ENCODE measurements at places on chromosomes 6 and 20. TPM values are rescaled to one million over a fixed set of nuclear protein-coding genes. Genes with fewer than 3 reads are reported as not detected.

GRCh38 chr20:43938932-43939761 is 24.5 kb downstream of the TOX2 start:
- H3K27me3 ChIP-seq = no peaks in the 10 kb centered on the region
- H3K27ac ChIP-seq = no peak overlapping the region
- H3K4me3 ChIP-seq = no peak overlapping the region
- DNase-seq = peak; percentile 86

DNA sequence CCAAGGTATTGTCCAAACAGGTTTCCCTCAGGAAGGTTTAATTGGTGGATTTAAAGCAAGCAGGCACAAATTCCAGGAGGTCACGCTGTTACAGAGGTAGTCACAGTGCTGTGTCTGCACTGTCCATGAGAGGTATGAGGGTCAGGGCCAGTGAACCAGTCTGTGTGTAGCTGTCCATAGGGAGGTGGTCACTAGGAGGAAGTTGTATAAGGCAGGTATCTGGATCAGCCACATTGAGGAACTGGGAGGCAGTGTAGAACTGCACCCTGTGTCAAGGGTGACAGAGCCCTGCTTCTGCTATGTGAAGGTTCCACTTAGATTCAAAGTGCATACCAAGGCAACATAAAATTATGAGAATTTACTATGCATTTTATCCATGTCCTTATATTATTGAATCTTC is 73.3 kb downstream of the MAP3K4 start:
- H3K4me3 ChIP-seq = no peak overlapping the region
- H3K36me3 ChIP-seq = no peaks in the 10 kb centered on the region
- no peaks in the 10 kb centered on the region for H3K4me1 ChIP-seq

TP53TG5 gene
- polyA plus RNA-seq = 1.6 TPM

DNA sequence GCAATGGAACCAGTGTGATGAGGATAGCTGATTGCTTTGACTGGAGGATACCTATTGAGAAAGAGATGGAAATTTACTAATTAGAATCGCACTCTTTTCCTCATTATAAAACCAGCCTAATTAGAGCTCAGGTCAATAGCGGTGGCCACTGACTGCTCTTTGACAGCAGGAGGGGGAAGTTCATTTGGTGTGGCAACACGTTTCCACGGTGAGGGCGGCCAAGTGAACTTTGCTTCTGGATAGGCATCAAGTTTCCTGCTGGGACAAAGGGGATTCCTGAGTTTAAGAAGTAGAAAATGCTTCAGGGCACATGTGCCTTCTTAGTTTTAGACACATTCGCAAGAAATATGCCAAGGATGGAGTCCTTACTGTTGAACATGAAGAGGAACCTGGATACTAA is 145.3 kb upstream of the NRN1 start:
- no peak for DNase-seq
- H3K4me1 ChIP-seq = no peaks in the 10 kb centered on the region
- no peak overlapping the region for H3K4me3 ChIP-seq
- H3K36me3 ChIP-seq = no peaks in the 10 kb centered on the region
- H3K27ac ChIP-seq = no peak overlapping the region
- no peaks in the 10 kb centered on the region for H3K27me3 ChIP-seq

CPNE1 gene
- polyA plus RNA-seq = 229 TPM

FAM162B gene
- 62.1 TPM for polyA plus RNA-seq

GRCh38 chr6:147675281-147675680 is 166.8 kb downstream of the SAMD5 start:
- no peak for DNase-seq
- no peaks in the 10 kb centered on the region for H3K27me3 ChIP-seq
- no peaks in the 10 kb centered on the region for H3K36me3 ChIP-seq
- H3K27ac ChIP-seq = no peak overlapping the region
- no peaks in the 10 kb centered on the region for H3K4me1 ChIP-seq
- H3K4me3 ChIP-seq = no peak overlapping the region

DNA sequence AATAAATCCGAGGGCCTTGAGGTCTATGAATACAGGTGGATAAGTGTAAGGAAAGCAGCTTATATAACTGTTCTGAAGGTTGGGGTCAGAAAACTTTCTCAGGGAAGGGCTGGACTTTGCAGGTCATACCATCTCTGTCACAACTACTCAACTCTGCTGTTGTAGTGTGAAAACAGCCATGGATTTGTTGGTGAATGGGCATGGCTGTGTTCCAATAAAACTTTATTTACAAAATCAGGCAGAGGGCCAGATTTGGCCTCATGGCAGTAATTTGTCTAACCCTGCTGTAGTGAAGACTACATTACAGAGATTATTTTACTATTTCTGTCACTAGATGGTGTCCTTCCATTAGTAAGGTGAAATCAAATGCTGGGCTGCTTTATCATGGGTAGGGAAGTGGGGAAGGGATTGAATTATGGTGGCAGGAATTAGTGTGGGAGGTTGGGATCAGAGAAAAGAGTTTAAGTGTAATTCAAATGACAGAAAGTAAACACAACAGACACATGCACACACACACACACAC is 409.6 kb upstream of the CHD6 start:
- no peaks in the 10 kb centered on the region for H3K36me3 ChIP-seq
- H3K4me3 ChIP-seq = no peak overlapping the region
- no peaks in the 10 kb centered on the region for H3K4me1 ChIP-seq

DNA sequence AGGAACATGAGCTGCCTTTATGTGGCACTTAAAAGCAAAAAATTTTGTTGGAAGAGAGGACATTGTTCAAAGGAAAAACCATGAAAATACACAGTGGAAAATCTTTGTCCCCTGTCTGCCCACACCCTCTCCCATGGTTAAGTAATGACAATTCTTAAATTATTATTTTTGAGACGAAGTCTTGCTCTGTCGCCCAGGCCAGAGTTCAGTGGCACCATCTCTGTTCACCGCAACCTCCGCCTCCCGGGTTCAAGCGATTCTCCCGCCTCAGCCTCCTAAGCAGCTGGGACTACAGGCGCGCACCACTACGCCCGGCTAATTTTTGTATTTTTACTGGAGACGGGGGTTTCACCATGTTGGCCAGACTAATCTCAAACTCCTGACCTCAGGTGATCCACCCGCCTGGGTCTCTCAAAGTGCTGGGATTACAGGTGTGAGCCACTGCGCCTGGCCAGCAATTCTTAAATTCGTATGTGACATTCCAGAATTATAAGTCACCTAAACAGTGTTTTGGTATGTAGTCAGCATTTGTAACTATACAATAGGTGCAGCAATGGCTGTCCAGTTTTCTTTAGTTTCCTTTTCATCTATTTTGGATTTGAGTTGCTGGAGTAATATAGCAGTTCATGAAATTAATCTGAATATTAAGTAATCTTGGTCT is 636 bp upstream of the SSR1 start:
- peak overlapping the region; percentile 89 for H3K4me3 ChIP-seq
- H3K27me3 ChIP-seq = no peaks in the 10 kb centered on the region
- H3K4me1 ChIP-seq = peaks cover 7% of the 10 kb centered on the region
- peak overlapping the region; percentile 96 for H3K27ac ChIP-seq
- no peak for DNase-seq

DNA sequence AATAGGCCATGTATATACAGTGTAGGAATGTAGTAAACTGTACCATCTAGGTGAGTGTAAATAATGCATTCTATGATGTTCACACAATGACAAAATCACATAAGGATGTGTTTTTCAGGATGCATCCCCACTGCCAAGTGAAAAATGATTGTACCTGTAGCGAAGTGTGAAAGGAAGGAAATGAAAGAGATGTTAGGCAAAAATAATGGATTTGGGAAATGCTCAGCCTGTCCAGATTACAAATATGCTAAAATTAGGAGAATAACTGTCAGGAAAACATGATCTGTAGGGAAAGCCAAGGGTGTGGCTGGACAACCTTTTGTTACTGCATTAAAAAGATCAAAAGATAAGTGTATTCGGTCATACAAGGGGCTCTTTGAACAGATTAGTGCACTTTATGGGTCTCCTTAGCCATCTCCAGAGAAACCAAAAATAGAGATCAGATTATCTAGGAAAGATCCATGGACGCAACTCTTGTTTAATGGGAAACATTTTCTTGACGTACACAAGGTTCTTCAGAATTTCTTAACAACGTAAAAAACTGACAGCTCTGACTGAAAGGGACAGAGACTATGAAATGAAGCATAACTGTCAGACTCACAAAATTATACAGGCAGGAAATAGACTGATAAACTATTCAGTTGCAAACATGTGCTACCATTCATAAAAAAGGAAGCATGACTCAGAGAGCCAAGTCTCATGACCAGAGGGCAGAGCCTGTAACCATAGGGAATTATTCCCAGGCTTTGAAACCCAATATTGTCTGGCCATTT is 253.6 kb upstream of the RAB32 start:
- no peaks in the 10 kb centered on the region for H3K36me3 ChIP-seq
- no peak overlapping the region for H3K4me3 ChIP-seq
- H3K27me3 ChIP-seq = no peaks in the 10 kb centered on the region
- no peaks in the 10 kb centered on the region for H3K4me1 ChIP-seq
- no peak for DNase-seq

- no peak overlapping the region for H3K4me3 ChIP-seq
- DNase-seq = no peak
- peak overlapping the region; percentile 28 for H3K27ac ChIP-seq
- no peaks in the 10 kb centered on the region for H3K36me3 ChIP-seq
Observed at GRCh38 chr6:157203764-157204163, 119.6 kb downstream of the TMEM242 start.

PTPRK gene
- 74.2 TPM for polyA plus RNA-seq

STMND1 gene
- 4.8 TPM for polyA plus RNA-seq

- no peaks in the 10 kb centered on the region for H3K27me3 ChIP-seq
- H3K36me3 ChIP-seq = no peaks in the 10 kb centered on the region
- no peak overlapping the region for H3K27ac ChIP-seq
- H3K4me3 ChIP-seq = no peak overlapping the region
Observed at GRCh38 chr6:30828027-30828962, 56.0 kb upstream of the DDR1 start.

GRCh38 chr6:138914701-138915100 is 73.4 kb downstream of the REPS1 start:
- no peaks in the 10 kb centered on the region for H3K36me3 ChIP-seq
- no peak overlapping the region for H3K27ac ChIP-seq
- no peaks in the 10 kb centered on the region for H3K4me1 ChIP-seq
- DNase-seq = no peak
- H3K4me3 ChIP-seq = no peak overlapping the region

DNA sequence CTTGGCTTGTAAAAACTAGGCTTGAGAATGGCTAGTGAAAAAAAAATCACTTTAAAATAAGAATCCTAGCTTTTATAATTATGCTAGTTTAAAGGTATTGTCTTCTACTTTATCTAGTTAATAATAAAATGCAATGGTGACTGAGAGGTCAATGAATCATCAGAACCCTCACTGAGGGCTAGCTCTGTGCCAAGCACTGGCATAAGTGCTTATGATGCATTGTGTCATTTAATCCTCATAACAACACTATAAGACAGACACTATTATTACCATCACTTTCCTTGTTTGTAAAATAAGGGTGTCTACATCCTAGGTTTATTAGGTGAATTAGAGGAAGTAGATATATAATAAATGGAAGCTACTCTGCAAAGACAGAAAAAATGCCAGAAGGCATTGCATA is 144.3 kb downstream of the F13A1 start:
- no peak overlapping the region for H3K27ac ChIP-seq
- H3K36me3 ChIP-seq = no peaks in the 10 kb centered on the region
- DNase-seq = no peak

DNA sequence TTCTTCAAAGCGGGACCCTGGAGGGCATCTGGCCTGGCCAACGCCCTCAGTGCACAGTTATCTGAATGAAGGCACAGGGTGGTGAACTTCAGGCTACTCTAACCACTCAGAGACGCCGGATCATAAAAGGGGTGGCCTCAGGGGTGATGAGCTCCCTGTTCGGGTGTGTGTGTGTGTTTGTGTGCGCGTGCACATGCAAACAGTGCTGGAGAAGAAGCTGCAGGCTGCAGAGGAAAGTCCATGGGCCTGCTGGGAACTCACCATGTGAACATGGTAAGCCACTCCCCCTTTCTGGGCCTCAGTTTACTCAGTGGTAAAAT is 42.0 kb downstream of the KIAA1755 start:
- no peaks in the 10 kb centered on the region for H3K36me3 ChIP-seq
- peaks cover 7% of the 10 kb centered on the region for H3K4me1 ChIP-seq
- DNase-seq = no peak
- H3K4me3 ChIP-seq = no peak overlapping the region
- H3K27me3 ChIP-seq = no peaks in the 10 kb centered on the region
- H3K27ac ChIP-seq = no peak overlapping the region

GPR63 gene
- polyA plus RNA-seq = 3.1 TPM

DNA sequence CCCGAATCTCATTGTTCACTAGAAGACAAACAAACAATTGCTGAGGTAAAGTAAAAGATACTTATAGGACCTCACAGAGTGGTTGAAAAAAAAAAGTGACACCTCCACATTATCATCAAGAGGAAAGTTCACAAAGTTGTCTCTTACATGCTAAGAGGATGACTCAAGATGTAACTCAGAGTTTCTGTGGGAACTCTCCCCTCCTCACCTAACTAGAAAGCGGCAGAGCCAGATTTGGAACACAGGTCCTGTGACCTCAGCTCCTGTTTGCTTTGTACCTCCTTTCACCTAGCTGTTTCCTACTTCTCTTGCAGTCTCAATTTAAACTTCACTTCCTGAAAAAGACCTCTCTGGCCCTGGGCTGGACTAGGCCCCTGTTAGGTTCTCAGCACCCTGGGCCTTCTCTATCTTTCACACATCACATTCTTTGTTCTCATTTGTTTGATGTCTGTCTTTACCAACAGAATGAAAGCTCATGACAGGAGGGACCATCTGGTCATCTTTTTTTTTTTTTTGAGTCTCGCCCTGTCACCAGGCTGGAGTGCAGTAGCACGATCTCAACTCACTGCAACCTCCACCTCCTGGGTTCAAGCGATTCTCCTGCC is 60.8 kb downstream of the CD24 start:
- no peak overlapping the region for H3K27ac ChIP-seq
- no peaks in the 10 kb centered on the region for H3K36me3 ChIP-seq
- no peaks in the 10 kb centered on the region for H3K4me1 ChIP-seq
- DNase-seq = no peak

- H3K4me1 ChIP-seq = no peaks in the 10 kb centered on the region
- H3K4me3 ChIP-seq = no peak overlapping the region
- H3K36me3 ChIP-seq = no peaks in the 10 kb centered on the region
- no peaks in the 10 kb centered on the region for H3K27me3 ChIP-seq
Observed at GRCh38 chr20:31746068-31746878, 7.2 kb downstream of the TPX2 start.

NKX2-4 gene
- polyA plus RNA-seq = not detected

DNA sequence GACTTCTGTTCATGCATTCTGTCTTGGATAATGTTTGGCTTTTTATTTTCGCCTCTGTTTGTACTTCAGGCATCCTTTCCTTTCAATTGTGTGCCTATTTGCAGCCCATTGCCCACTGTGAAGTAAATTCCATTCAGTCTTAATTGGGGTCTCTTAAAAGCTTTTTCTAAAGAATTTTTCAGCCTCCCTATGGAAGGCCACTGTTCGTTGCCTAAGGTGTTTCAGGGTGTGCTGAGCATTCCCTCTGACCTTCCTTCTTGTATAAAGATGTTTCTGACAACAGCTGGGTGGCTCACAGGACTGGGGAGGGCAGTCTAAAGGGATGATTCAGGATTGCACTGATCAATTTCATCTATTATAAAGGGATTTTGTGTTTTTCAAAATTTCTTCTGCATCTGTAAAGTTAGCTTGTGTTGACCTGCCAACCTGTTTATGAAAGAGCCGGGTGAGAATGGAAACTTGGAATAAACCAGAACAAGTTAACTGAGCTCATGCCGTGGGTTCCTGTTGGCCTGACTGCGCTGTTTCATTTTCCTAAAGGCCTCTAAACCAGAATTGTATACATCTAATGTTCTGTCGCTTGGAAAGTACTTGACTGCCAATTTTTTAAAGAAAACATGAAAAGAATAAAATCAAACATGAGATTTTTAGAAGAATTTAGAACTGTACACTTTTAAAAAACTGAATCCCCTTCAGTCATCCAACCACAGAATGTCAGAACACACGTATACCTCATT is 14.3 kb downstream of the PHACTR2 start:
- H3K27ac ChIP-seq = peak overlapping the region; percentile 9
- no peaks in the 10 kb centered on the region for H3K36me3 ChIP-seq
- H3K4me3 ChIP-seq = no peak overlapping the region
- DNase-seq = no peak
- H3K4me1 ChIP-seq = peaks cover 32% of the 10 kb centered on the region
- no peaks in the 10 kb centered on the region for H3K27me3 ChIP-seq

DLK2 gene
- polyA plus RNA-seq = 1.3 TPM

All from left lung (tissue), 14 donors.